ENCODE measurements at places on chromosomes 12 and 14.
A peak's percentile ranks its signal among the peaks of the same experiment; 100 is the strongest.

DNA sequence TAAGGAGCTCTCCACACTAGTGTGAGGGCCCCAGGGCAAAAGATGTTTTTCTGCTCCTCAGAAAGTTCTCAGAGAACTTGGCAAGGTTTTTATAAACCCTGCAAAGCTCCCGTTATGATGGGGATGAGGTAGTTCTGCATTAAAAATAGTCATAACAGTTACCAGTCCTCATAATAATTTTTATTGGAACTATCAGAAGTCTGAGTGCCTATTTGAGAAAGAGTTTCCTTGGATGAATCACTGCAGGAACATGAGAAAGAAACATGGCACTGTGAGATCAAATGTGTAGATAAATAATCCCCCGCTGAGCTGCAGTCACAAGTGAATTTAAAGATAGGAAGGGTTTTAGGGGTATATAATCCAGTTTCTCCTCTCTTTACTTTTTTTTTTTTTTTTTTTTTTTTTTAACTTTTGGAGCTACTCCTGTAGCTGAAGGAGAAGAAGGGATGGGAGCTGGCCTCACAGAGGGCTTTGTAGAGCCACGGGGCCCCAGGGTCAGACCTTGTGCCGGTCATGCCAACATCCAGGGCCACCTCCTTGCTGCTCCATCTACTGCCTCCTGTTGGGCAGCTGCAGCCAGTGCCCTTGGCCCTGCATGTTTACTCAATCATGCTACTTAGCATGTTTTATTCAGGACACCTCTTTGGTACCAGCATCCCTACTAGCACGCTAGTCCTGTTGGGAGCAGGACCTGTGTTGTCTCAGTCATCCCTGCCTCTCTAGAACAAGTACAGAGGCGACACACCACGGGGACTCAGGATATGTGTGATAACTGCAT is 39.5 kb downstream of the EVL start:
- peak; percentile 46 for DNase-seq

DNA sequence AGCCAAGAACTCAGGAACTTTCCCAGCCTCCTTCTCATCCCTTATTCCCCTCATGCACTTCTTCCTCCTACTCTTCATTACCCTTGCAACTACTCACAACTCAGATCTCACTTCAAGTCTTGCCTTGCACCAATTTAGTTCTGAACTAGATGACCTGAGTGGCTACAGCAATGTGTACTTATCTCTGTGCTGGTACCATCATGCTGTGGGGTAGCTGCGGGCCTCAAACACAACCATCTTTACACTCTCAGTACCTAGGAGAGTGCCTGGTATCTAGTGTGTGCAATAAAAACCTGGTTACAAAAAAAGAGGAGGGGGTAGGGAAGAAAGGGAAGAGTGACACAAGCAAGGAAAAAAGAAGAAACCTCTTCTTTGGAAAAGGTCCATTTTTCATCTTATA is 219.0 kb downstream of the SPTSSA start:
- no peak for DNase-seq

DNA sequence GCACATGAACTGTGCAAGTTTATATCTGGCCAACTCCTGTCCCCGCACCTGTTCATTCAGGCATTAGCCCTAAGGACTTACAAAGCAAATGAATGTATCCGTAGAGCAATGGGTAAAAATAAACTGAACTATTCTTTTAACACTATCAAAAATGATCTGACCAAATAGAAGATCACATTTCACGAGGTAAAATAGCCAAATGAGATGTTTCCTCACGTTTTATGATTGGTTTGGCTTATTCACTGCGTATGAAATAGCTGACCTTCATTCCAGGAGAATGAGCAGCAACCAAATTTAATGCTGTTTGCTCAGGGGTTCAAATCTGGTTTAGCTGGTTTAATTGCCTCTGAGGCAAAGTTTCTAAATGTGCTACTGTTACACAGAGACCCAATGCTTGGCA is 216.0 kb upstream of the EEA1 start:
- no peak for DNase-seq

GRCh38 chr12:32252199-32253073 is 145.8 kb downstream of the BICD1 start:
- no peak for DNase-seq

- no peak for DNase-seq
Observed at GRCh38 chr12:41621291-41621690, 433.2 kb downstream of the PDZRN4 start.

DNA sequence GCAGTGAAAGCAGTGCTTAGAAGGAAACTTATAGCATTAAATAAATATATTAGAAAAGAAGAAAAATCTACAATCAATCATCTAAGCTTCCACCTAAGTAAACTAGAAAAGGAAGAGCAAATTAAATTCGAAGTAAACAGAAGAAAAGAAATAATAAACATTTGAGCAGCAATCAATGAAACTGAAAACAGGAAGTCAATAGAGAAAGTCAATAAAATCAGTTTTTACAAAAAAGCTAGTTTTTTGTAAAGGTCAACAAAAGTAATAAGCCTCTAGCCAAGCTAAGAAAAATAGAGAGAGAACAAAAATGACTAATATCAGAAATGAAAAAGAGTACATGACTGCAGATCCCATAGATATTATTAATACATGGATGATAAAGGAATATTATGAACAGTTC is 34.2 kb upstream of the KTN1 start:
- no peak for DNase-seq

DNA sequence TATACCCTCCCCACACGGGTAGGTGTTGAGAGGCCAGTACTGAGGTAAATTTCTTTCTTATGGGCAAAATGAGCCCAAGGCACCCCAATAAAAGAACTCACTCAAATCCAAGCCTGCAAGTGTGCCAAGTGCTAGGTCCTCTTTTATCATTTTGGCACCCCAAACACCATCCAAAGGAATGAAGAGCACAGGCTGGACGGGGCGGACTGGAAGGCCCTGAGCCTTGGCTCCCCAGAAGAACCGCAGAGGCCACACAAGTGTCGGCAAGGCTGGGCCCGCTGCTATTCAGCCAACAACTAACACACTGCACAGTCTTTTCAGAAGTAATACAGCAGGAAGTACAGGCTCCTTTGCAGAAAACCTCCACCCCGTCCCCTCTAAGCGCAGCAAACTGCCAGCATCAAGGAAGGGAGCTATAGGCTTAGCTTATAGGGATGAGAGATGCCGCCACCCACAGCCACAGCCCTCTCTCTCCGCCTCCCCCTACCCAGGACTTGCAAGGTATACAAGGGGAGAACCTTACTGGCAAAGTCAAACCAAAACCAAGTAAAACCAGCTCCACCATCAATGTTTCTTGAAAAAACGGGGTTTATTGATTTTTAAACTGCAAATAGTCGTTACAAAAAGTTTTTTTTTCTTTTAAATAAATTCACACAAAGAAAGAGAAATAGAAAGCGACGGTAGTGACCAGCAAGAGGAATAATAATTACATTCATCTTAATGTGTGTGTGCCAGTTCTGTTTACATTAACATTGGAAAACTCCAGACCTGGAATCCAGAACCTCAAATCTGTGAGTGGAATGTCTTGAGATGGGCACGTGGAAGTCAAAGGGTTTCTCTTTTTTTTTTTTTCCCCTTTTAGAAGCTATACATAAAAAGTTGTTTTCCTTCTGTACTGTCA is 5.5 kb downstream of the ZFP36L1 start:
- peak; percentile 66 for DNase-seq

GRCh38 chr12:93323625-93324329 is 53.9 kb upstream of the NUDT4 start:
- DNase-seq = no peak
